Natural killer cell (primary cell): ENCODE measurements at places on chromosomes 2 and 18. TPM values are rescaled to one million over a fixed set of nuclear protein-coding genes. Genes with fewer than 3 reads are reported as not detected.
A peak's percentile ranks its signal among the peaks of the same experiment; 100 is the strongest.

The ANKRD30B gene
- not detected for total RNA-seq

The FKBP1B gene
- 3.4 TPM for total RNA-seq

The ERBB4 gene
- total RNA-seq = not detected

DNA sequence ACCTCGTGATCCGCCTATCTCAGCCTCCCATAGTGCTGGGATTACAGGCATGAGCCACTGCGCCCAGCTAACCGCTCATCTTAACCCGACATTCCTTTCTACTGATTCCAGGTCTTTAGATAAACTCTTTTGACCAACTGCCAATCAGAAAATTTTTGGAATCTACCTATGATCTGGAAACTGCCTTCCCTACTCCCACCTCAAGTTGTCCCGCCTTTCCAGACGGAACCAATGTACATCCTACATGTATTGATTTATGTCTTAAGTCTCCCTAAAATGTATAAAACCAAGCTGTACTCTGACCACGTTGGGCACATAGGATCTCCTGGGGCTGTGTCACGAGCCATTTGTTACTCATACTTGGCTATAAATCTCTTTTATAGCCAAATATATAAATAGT, 3.2 kb upstream of the NEU2 start:
- H3K27ac ChIP-seq = no peak overlapping the region
- H3K36me3 ChIP-seq = no peaks in the 10 kb centered on the region
- H3K27me3 ChIP-seq = no peaks in the 10 kb centered on the region
- H3K4me1 ChIP-seq = no peaks in the 10 kb centered on the region
- H3K4me3 ChIP-seq = no peak overlapping the region

DNA sequence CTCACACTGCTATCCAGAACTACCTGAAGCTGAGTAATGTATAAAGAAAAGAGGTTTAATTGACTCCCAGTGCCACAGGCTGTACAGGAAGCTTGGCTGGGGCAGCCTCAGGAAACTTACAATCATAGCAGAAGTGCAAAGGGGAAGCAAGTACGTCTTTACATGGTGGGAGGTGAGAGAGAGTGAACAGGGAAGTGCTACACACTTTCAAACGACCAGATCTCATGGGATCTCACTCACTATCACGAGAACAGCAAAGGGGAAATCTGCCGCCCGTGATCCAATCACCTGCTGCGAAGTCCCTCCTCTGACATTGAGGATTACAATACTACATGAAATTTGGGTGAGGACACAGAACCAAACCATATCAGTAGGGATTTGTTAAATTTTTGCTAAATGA, 150.4 kb upstream of the NXPH2 start:
- no peak for DNase-seq
- H3K27ac ChIP-seq = no peak overlapping the region
- no peaks in the 10 kb centered on the region for H3K4me1 ChIP-seq

DNA sequence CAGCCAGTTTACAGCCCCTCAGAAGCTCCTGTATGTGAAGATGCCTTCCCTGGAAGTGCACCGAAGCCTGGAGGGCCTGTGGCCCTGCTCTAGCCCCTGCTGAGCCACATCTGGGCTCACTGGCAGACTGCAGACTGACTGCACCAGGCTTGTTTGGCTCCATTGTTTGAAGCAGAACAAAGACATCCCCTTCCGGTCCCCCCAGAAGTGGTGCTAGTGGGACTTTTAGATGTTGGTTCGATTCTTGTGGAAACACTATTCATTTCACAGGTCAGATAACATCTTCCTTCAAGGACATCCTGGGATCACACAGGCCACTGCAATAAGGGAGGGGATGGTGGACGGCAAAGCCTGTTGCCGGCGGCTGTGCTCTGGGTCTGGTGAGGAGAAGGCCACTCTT, 57.8 kb upstream of the CBLN2 start:
- H3K27me3 ChIP-seq = no peaks in the 10 kb centered on the region
- no peak overlapping the region for H3K4me3 ChIP-seq
- no peaks in the 10 kb centered on the region for H3K4me1 ChIP-seq
- no peak for DNase-seq
- H3K27ac ChIP-seq = no peak overlapping the region
- H3K36me3 ChIP-seq = no peaks in the 10 kb centered on the region

- H3K36me3 ChIP-seq = no peaks in the 10 kb centered on the region
- no peak overlapping the region for H3K27ac ChIP-seq
- H3K4me1 ChIP-seq = no peaks in the 10 kb centered on the region
- H3K4me3 ChIP-seq = no peak overlapping the region
- DNase-seq = no peak
Observed at GRCh38 chr18:13984080-13984479, 68.7 kb upstream of the MC2R start.

DNA sequence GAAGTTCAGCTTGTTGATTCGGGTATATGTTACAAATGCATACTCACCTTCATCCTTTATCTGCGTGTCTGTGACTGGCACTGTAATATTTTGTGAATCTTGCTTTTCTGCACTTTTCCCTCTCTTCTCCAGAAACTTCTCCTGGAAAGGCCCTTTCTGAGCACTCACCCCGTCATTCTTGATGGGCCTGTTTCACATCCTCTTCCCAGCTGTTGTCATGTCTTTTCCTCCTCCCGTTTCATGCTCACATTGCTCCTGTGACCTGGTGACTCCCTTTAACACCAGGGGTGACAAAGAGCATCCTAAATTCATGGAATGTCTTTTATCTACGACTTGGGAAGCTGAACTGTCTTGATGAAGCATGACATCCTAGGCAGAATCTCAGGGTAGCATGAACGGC, 65.8 kb downstream of the CD8B2 start:
- H3K27me3 ChIP-seq = no peaks in the 10 kb centered on the region
- H3K36me3 ChIP-seq = no peaks in the 10 kb centered on the region
- H3K4me1 ChIP-seq = no peaks in the 10 kb centered on the region
- no peak overlapping the region for H3K4me3 ChIP-seq
- DNase-seq = no peak

- H3K4me1 ChIP-seq = peaks cover 8% of the 10 kb centered on the region
- DNase-seq = no peak
- H3K4me3 ChIP-seq = no peak overlapping the region
- no peak overlapping the region for H3K27ac ChIP-seq
- peaks cover 3% of the 10 kb centered on the region for H3K27me3 ChIP-seq
- H3K36me3 ChIP-seq = no peaks in the 10 kb centered on the region
Observed at GRCh38 chr2:38960609-38961320, 71.1 kb downstream of the ARHGEF33 start.

GRCh38 chr2:231614559-231615057, 21.9 kb downstream of the TEX44 start:
- H3K4me3 ChIP-seq = peak overlapping the region; percentile 38
- H3K4me1 ChIP-seq = peaks cover 32% of the 10 kb centered on the region
- no peaks in the 10 kb centered on the region for H3K36me3 ChIP-seq
- peak overlapping the region; percentile 65 for H3K27ac ChIP-seq

The CROCC2 gene
- total RNA-seq = not detected

The VWC2L gene
- not detected for total RNA-seq

The SKA1 gene
- 1.2 TPM for total RNA-seq

DNA sequence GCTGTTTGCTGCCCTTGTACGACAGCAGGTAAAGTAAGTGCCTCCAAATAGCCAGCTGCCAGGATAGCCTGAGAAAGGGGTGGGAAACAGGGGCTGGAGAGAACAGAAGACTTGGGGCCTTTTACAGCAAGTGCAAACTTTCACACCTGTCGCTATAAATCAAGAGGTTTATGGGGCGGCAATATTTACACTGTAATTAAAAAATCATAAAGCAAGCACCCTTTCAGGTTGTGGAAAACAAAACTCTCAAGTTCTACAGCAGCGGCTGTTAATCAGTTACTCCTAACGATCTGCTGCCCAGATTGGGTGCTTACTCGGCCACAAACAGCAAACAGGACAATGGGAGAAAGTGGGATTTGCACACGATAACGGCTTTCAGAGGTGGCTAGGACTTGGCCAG, 359.5 kb upstream of the ETAA1 start:
- no peak overlapping the region for H3K4me3 ChIP-seq
- DNase-seq = no peak
- no peak overlapping the region for H3K27ac ChIP-seq
- H3K27me3 ChIP-seq = no peaks in the 10 kb centered on the region
- H3K36me3 ChIP-seq = no peaks in the 10 kb centered on the region
- no peaks in the 10 kb centered on the region for H3K4me1 ChIP-seq

GRCh38 chr2:144349674-144350073, 170.2 kb downstream of the ZEB2 start:
- H3K36me3 ChIP-seq = no peaks in the 10 kb centered on the region
- no peak for DNase-seq
- H3K4me1 ChIP-seq = no peaks in the 10 kb centered on the region

GRCh38 chr2:119174993-119175347, 16.4 kb upstream of the C1QL2 start:
- H3K36me3 ChIP-seq = no peaks in the 10 kb centered on the region
- no peak for DNase-seq
- H3K4me3 ChIP-seq = no peak overlapping the region
- H3K4me1 ChIP-seq = no peaks in the 10 kb centered on the region
- no peaks in the 10 kb centered on the region for H3K27me3 ChIP-seq

DNA sequence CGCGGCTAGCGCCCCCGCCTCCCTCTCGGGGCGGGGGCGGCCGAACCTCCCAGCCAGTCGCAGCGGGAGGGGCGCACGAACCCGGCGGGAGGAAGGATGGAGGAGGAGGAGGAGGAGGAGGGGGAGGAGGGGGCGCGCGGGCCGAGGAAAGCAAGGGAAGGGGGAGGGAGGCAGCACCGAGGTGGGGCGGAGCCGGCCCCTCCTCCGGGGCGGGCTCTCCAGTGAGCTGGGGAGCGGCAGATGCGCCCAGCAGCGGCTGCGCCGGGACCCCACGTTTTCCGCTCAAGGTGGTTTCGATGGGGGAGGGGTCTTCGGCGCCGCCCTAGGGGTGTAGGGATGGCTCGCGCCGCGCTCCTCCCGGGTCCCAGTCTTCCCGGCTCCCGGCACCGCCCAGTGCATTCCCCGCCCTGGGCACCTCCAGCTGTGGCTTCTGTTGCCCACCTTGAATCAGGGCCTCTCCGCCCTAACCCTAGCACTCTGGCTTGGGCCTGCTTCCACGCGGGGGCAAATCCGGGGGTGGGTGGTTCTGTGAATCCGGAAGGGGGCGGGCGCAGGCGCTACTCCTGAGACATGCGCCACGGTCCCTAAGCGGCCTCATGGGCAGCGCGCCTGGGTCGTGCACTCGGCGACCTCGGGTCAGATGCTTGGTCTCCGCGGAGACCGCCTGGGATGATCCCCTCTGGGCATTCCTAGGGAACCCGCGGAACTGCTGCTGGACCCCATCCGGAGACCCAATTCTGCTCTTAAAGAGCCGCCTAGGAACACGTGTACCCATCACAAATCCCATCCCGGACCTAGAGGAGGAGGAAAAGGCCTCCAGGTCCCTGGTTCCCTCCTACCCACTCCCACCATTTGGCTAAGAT, at the start of gene FBXO41:
TSS of gene FBXO41 (minus strand) at position 183 of the 863 bp plus-strand sequence. CDS start 14,848 bp downstream, outside the sequence.
- H3K27ac ChIP-seq = peak within 1 kb of the TSS; percentile 57
- H3K4me1 ChIP-seq = peaks cover 22% of the 10 kb centered on the region
- H3K4me3 ChIP-seq = peak within 1 kb of the TSS; percentile 63

GRCh38 chr2:66575625-66576310, 140.8 kb downstream of the MEIS1 start:
- peaks cover 58% of the 10 kb centered on the region for H3K27me3 ChIP-seq
- peaks cover 26% of the 10 kb centered on the region for H3K4me1 ChIP-seq
- no peak overlapping the region for H3K4me3 ChIP-seq
- no peaks in the 10 kb centered on the region for H3K36me3 ChIP-seq

- no peaks in the 10 kb centered on the region for H3K27me3 ChIP-seq
- DNase-seq = no peak
- H3K27ac ChIP-seq = no peak overlapping the region
- H3K4me3 ChIP-seq = no peak overlapping the region
- H3K4me1 ChIP-seq = peaks cover 52% of the 10 kb centered on the region
- no peaks in the 10 kb centered on the region for H3K36me3 ChIP-seq
Observed at GRCh38 chr2:20421988-20422370, 24.9 kb upstream of the RHOB start.

- no peaks in the 10 kb centered on the region for H3K4me1 ChIP-seq
- no peak overlapping the region for H3K4me3 ChIP-seq
- H3K36me3 ChIP-seq = no peaks in the 10 kb centered on the region
Observed at GRCh38 chr2:48723129-48723528, 32.4 kb downstream of the LHCGR start.

DNA sequence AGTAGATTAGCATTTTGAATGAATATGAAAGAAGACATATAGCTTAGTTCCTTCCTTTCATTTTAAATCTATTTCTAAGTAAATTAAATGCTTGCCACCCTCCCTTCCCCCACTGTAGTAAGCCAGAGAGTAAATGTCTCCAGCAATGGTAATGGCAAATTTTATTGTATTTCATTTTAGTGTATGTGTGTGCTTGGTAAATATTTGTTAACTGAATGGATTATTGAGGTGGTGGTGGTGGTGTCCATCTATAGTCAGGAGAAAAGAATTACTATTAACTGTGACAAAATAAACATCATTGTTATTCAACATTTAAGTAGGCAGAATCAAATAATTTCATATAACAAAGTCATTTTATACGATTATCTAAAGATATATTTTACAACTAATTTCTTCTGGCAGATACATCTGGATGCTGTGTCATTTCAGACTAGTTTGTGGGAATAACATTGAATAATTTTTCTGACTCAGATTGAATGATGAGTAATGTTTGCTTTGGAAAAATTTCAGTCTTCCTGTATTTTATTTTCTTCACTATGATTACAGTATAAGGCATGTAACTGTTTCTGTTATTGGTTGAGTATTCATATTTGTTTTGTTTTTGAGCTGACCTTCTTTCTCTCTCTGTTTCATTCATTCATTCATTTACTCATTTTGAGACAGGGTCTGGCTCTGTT, 18.3 kb downstream of the ASXL3 start:
- no peaks in the 10 kb centered on the region for H3K27me3 ChIP-seq
- no peaks in the 10 kb centered on the region for H3K36me3 ChIP-seq
- H3K4me1 ChIP-seq = no peaks in the 10 kb centered on the region

The ANO7 gene
- 1.4 TPM for total RNA-seq

DNA sequence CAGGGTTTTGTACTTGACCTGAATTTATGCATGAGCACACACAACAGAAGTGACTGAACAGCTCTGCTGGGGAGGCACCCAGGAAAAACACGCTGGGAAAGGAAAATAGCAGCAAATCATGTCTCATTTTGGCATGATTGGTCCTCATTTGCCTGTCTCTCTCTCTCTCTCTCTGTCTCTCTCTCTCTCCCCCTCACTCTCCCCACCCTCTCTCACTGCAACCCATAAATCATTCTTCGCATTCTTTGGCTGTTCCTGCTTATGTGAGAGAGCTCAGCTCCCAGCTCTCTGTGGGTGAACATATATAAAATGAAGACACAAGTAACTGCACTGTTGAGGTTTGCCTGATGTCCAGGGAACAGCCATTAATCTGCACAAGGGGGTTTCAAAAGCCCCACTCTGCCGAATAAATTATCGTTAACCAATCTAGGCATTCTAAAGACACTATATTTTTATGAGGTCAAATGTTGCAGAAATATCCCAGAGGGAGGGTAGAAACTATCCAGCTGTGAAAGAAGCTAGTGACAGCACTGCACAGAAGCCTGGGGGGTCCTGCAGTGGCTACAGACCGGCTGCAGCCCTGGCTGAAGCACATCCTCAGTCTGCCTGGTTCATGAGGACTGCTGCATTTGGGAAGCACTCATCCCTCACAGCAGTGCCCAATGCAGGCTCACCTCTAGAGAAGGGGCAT, 260.3 kb downstream of the AFF3 start:
- no peak overlapping the region for H3K27ac ChIP-seq
- no peaks in the 10 kb centered on the region for H3K27me3 ChIP-seq
- H3K36me3 ChIP-seq = no peaks in the 10 kb centered on the region
- no peaks in the 10 kb centered on the region for H3K4me1 ChIP-seq
- DNase-seq = no peak
- H3K4me3 ChIP-seq = no peak overlapping the region

The CGREF1 gene
- not detected for total RNA-seq

The RETSAT gene
- total RNA-seq = 33.9 TPM

- no peak overlapping the region for H3K4me3 ChIP-seq
- peaks cover 9% of the 10 kb centered on the region for H3K27me3 ChIP-seq
- H3K36me3 ChIP-seq = no peaks in the 10 kb centered on the region
- no peak overlapping the region for H3K27ac ChIP-seq
- peaks cover 54% of the 10 kb centered on the region for H3K4me1 ChIP-seq
- no peak for DNase-seq
Observed at GRCh38 chr2:230927711-230928341, 2.8 kb upstream of the GPR55 start.
